Stimulated activated CD8-positive, alpha-beta memory T cell treated with anti-CD3 and anti-CD28 coated beads, Interleukin-7, amount 100 ng/mL, for 48 hours (primary cell): ENCODE measurements at places on chromosomes 5 and 9.

- no peak for DNase-seq
Measured at GRCh38 chr5:36624277-36624676, 17.9 kb downstream of the SLC1A3 start.

DNA sequence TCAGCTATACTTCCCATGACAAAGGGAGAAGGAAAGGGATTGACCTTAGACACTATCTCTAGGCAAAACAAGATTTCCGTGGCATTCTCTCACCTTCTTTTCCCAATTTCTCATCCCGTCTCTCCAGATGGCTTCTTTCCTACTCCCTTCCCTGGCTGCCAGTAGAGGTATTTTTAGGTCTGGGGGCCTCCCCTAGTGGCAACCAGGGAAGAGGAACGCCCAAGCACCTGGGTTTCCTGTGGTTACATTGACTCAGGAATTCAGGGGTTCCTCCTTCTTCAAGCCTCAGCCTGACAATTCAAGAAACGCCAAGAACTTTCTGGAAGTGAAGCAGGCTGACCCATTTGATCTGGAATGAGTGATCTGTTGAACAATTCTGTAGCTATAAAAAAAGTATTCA, 111.5 kb upstream of the OSMR start:
- no peak for DNase-seq

DNA sequence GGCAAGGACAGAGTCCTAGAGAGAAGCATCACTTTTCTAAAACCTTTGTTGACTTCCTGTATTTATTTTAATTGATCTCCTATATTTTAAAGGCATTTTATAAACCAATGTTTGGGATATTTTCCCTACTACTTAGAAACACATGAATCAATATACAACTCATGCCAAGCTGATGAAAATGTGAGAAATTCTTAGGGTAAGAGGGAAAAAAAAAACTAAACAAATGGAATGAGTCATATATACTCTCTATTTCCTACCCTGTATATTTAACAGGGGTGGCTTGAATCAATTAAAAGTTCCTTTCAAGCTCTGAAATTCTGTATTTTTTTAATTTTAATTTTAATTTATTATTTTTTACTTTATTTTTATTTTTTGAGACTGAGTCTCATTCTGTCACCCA, 19.6 kb downstream of the BAAT start:
- no peak for DNase-seq

DNA sequence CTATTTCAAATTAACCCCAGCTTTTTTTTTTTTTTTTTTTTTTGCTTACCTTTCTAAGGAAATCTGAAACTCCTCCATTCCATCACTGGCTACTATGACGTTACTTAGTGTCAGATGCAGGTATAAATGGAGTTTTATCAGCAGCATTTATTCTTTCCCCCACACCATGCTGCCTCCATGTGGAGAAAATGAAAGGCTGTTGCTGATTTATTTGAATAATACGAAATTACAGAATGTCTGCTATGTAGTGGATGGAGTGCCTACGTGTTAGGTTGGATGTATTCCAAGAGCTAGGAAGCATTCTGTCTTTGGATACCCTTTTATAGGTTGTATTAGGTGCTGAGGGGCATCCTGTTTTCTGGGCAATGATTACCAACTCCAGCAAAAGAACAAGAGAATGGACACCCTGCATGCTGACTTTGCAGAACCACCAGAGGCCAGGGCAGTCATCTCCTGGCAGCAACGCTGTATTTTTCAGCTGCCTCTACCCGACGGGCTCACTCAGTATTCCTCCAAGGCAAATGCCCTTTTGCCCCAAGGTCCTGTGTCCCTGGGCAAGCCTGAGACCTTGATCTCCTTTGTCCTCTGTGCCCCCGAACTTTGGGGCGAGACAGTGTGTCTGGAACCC, 199.5 kb downstream of the ALDH1A1 start:
- DNase-seq, result no peak

DNA sequence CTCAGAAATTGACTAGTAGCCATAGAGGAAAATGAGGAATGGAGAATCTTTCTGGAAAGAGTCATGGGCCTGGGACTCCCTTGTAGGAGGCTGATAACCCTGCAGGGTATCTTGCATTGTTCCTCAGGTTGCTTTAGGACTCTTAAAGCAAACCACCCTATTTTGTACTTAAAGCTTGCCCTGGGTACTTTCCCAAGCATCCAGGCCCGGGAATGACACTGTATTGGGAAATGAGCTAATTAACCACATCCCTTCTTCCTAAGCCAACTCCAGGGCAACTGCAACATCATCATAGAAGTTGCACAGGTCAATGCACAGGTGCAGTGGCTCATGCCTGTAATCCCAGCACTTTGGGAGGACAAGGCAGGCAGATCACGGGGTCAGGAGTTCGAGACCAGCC, 55.9 kb downstream of the UGCG start:
- DNase-seq, result no peak

GRCh38 chr5:137501846-137502406, 2.8 kb upstream of the SPOCK1 start:
- DNase-seq, result no peak

- DNase-seq, result no peak
Measured at GRCh38 chr9:27377147-27377807, 80.3 kb upstream of the EQTN start.

DNA sequence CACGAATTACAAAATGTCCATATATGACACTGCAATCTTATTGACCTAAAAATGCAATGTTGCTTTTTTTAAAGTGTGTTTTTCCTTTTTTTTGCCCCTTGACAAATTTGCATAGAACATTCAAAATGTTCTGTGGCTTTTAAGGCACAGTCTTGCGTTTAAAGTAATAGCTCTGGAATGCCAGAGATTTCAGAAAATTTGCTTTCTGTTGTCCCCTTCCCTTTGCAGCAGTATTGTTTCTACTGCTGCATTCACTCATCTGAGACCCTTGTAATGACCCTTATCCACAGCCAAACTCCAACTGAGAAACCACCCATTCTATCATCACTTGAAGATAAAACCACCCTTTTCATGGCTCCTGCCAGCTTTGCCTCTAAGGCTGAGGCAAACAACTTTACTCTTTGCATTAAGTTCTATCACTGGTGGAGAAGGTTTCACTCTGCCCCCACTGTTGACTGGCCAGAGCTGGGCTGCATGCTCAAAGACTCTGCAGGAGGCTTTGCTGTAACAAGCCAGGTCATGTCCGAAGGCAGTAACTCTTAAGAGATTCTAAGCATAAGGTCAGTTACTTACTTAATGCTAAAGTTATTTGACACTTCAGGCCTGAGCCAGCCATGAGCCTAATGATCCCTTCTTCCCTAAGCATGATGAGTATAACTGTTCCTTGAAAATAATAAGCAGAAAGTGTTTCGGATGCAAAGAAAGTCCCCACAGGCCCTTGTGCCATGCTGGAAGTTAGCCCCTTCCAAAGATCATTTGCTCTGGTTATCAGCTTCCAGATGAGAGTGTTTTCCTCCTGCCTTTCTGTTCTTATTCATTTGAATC, 101.9 kb downstream of the CD180 start:
- DNase-seq, result no peak

DNA sequence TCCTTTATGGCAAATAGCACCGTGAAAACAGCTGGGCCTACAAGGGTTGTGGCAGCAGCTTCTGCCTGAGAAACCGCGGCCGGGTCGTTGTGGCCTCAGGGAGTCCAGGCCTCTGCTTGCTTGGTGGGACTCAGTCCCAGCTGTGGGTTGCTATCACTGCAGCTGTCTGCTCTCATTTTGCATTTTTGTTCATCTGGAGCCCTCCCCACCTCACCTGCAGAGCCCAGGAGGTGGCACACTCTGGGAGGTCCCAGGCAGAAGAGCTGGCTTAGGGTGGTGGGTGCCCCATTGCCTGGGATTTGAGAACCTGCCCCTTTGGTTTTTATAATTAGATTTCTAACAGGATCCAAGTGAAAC, 138.4 kb downstream of the GADD45G start:
- no peak for DNase-seq

GRCh38 chr5:114467729-114468128, 105.9 kb downstream of the KCNN2 start:
- DNase-seq, result no peak

DNA sequence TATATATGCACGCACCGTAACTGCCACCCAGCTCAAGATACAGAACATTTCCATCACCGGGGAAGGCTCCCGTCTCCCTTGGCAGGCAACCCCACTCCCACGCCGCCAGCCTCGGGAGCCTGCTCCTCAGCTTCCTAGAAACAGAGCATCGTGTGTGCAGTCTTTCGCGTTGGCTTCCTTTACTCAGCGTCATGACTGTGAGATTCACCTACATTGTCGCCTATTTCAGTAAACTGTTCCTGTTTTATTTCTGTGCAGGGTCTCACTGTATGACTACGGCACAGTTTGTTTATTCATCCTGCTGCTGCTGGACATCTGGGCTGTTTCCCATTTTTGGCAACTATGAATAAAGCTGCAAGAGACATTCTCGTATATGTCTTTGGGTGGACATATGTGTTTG, 90.7 kb downstream of the STK10 start:
- DNase-seq, result no peak

GRCh38 chr5:16834029-16834428, 102.1 kb downstream of the MYO10 start:
- no peak for DNase-seq

GRCh38 chr5:68544648-68545552, 329.3 kb downstream of the PIK3R1 start:
- DNase-seq, result no peak

GRCh38 chr9:120281665-120282064, 298.3 kb downstream of the CDK5RAP2 start:
- no peak for DNase-seq

- no peak for DNase-seq
Measured at GRCh38 chr9:6955251-6955921, 197.6 kb downstream of the KDM4C start.

DNA sequence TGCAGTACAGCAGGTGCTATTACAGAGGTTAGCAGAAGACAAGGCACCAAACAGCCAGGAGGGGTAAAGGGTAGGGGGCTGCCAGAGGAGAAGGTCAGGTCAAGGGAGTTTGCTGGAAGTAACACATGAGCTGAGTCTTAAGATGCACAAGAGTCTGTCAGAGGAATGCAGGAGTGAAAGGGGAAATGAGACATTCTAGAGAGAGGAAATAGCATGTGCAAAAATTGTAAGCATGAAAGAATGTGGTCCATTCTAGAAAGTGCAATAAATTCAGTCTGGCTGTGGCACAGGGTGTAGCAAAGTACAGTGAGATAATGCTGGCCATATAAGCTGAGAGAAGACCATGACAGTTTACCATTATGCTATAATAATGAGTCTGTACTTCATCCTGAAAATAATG, 6.6 kb downstream of the GOLGA1 start:
- DNase-seq, result no peak

- DNase-seq, result no peak
Measured at GRCh38 chr9:137642892-137643291, 24.1 kb downstream of the EHMT1 start.

GRCh38 chr5:58649716-58650115, 66.8 kb downstream of the RAB3C start:
- no peak for DNase-seq

DNA sequence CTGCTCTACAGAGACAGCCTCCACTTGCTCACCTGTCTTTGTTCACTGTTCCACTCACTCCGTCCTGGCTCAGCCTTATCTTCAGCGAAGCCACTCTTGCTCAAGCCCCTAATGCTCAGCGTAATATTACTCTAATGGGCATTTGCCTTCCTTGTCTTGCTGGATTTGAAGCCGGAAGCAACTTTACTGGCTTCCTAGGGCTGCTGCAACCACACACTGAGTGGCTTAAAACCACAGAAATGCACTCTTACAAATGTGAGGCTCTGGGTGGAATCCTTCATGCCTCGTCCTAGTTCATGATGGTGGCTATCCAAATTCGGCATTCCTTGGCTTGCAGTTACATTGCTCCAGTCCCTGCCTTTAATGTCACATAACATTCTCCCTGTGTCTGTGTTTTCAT, 85.5 kb upstream of the MARCHF11 start:
- no peak for DNase-seq

DNA sequence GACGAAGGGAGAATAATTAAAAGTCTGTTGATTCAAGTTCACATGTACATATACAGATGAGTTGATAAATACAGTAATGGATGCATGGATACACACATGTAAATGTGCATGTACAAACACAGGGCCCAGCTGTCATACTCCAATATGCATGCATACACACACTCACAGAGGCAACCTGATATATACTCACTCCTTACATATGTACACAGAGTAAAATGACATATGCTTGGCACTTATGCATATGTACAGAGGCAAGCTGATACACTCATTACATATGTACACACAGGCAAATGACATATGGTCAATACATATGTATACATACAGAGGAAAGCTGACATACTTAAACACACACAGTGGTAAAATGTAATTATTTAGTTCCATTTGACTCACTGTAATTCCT, 7.2 kb upstream of the TMEFF1 start:
- no peak for DNase-seq

- no peak for DNase-seq
Measured at GRCh38 chr9:113493203-113493520, 29.6 kb downstream of the RGS3 start.

GRCh38 chr9:137486141-137486490, 27.0 kb upstream of the NSMF start:
- DNase-seq, result no peak

GRCh38 chr5:87300744-87301143, 33.1 kb downstream of the RASA1 start:
- DNase-seq, result peak; percentile 57

- no peak for DNase-seq
Measured at GRCh38 chr5:134604908-134605307, 27.7 kb downstream of the SAR1B start.

GRCh38 chr5:91332267-91333045, 50.7 kb downstream of the ARRDC3 start:
- DNase-seq, result no peak

DNA sequence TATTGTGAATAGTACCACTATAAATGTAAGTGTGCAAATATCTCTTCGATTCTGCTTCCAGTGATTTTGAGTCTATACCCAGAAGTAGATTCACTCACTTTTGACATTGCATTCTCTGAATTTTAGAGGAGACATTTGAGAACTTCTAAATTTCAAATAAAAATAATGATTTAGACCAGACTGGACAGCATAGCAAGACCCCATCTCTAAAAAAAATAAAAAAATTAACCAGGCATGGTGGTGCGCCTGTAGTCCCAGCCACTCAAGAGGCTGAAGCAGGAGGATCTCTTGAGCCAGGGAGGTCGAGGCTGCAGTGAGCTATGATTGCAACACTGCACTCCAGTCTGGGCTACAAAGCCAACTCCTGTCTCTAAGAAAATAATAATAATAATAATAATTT, 1.9 kb upstream of the GFI1B start:
- no peak for DNase-seq

- no peak for DNase-seq
Measured at GRCh38 chr5:9832921-9833320, 202.8 kb upstream of the TAS2R1 start.
